ACHN (cell line): ENCODE measurements at places on chromosomes 16 and 17.

DNA sequence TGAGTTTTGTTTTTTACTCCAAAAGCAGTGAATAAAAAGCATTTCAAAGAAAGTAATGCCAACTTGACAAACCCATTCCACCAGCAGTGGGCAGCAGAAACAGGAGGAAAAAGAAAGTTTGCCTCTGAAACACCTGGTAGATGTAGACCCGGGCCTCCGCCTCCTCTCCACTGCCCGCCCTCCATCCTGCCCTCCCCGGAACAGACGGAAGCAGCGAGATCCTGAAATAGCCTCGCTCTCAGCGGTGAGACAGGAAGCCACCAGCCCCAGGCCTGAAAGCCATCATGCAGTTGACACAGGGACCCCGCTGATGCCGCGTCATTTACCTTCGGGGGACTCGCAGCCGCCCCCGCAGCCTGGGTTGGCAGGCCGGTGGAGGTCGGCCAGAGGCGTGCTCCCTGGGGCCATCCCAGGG is 67.8 kb downstream of the C16orf78 start:
- DNase-seq = no peak

DNA sequence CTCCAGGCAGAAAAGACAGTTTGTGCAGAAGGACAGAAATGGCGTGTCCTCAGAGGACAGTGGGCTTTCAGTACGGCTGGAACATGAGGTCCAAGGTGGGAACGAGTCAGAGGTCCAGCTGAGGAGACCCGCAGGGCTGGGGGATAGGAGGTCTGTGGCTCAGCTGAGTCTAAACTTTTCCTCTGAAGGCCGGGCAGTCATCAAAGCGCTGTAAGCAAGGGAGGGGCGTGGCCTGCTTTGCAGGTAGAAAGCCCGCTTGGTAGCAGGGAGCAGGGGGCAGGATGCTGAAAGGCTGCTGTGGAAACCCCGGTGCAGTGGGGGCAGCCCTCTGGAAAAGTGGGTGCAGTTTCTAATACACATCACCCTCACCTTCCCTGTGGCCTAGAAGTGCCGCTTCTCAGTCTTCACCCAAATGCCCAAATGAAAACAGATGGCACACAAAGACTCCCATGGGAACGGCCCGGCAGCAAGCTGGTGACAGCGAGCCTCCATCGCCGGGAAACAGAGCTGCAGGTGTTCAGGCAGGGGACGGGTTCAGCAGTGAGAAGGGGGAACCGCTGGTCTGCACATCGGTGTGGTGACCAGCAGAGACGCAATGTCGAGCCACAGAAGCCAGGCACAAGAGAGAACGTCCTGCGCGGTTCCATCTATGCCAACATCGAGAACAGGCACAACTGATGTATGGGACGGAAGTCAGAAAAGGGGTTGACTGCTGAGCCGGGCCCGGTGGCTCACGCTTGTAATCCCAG is 12.2 kb upstream of the OSGIN1 start:
- no peak for DNase-seq

DNA sequence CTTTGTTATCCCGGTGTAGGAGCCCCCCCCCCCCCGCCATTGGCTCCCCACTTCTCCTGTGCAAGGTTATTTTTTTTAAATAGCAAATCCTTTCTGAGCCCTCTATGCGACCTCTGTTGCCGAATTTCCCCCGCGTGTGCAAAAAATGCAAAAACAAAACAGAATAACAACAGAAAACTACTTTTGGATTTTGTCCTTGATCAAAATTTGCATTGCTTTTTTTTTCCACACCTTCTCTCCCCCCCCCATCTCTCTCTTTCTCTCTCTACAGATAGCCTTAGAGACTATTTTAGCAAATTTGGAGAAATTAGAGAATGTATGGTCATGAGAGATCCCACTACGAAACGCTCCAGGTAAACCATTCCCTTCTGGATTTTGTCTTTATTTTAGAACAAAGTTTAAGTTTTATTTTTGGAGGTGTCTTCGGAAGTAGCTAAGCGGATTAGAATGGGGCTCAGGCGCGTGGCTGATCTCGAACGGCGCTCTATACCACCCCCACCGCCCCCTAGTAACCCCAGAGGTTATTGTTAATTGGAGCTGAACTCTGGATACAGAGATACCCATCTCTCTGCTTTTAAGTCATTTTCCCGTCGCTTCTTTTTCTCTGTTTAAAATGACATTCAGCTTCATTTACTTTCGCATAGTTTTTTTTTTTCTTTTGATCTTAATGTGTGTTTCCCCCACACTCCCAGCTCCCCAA is 1.0 kb downstream of the MSI2 start:
- peak; percentile 15 for DNase-seq

GRCh38 chr17:49567104-49567521 is 8.6 kb upstream of the NXPH3 start:
- no peak for DNase-seq

DNA sequence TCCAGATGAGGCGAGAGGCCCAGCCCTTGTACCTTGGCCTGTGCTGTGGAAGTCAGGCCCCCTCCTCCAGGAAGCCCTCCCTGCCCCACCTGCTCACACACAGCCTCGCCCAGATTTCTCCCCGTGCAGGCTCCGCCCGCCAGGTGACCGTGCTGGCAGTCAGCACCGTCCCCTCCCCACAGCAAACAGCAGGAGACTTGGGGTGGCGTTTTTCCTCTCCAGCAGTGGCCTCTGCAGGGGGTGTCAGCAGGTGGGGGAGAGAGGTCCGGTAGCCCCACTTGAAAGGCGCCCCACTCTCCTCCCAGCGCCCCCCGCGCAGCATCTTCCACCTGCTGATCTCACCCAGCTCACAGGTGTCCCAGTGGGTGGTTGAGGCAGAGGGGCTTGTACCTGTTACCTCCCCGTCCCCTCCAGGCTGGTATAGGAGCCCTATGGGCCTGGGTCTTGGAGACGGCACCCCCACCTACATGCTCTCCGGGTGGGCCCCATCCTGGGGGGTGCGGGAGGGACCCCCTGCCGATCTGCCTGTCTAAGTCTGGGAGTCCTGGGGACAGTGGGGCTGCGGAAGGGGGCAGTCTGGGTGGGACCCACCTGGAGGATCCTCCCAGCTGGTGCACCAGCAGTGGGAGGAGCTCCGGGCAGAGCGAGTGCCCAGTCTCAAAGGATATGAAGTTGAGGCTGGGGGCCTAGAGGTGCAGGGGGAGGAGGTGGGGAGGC is 4.2 kb upstream of the C1QTNF8 start:
- DNase-seq = no peak

- DNase-seq = no peak
Observed at GRCh38 chr17:6695565-6695964, 17.6 kb downstream of the SLC13A5 start.

DNA sequence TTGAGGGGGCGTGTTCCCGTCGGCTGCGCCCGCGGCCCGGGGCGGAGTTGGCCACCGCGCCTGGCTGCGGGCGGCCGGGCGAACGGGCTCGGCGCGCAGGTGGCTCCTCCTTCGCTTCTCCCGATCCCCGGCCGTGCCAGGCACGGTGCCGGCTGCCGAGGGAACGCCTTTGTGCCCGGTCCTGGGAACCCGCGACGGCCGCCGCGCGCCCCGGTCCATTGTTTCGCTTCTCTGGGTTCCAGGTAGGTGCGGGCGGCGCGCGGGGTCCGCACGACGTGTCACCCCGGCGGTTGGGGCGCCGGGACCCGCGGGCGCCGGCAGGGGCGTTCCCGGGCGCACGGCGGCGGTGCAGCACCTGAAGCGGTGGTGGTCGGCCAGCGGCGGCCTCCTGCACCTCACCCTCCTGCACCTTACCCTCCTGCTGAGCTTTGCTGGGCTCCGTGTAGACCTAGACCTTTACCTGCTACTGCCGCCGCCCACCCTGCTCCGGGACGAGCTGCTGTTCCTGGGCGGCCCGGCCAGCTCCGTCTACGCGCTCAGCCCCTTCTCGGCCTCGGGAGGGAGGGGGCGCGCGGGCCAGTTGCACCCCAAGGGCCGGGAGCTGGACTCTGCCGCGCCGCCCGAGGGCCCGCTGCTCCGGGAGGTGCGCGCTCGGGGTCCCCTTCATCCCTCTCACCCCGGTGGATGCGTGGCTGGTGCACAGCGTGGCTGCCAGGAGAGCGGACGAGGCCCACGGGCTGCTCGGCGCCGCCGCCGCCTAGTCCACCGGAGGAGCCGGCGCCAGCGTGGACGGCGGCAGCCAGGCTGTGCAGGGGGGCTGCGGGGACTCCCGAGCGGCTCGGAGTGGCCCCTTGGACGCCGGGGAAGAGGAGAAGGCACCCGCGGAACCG is 99.9 kb downstream of the EFCAB13 start:
- peak; percentile 46 for DNase-seq

DNA sequence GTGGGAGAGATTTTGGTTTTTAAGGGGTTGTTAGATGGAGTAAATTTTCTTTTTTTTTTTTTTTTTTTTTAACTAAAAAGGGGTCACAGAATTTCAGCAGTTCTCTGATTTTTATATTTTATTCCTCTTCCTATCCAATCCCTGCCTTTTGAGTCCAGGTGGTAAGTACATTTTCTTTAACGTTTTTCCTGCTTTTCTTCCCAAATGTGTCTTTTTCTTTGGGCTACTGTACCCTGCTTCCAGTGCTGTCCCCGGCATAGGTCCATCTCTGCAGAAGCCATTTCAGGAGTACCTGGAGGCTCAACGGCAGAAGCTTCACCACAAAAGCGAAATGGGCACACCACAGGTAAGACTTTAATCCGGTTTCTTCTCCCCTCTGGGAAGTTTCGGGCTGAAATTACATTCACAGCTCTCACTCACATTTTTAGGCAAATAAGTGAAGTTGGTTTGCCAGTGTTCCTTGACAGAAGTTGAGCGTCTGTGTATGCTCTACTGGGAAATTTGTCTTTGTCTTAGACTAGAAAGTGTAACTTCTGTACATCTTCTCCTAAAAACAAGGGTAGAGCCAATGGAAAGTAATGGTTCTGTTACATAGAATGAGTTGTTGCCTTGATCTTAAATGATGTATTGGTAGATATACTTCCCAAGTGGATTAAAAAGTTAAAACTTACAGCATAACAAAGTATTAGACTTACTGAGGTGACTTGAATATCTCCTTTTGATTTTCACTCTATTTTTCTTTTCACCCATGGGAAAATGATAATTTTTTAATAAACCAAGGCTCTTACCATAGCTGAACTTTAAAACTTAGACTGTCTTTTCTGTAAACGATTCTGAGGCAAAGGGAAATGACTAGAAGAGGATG is 54.5 kb downstream of the TUBD1 start:
- DNase-seq = peak; percentile 47

- no peak for DNase-seq
Observed at GRCh38 chr17:69424287-69425041, 10.0 kb downstream of the MAP2K6 start.

GRCh38 chr17:57091186-57091618 is 6.2 kb downstream of the AKAP1 start:
- DNase-seq = no peak

GRCh38 chr17:11330826-11331225 is 89.8 kb downstream of the SHISA6 start:
- no peak for DNase-seq

DNA sequence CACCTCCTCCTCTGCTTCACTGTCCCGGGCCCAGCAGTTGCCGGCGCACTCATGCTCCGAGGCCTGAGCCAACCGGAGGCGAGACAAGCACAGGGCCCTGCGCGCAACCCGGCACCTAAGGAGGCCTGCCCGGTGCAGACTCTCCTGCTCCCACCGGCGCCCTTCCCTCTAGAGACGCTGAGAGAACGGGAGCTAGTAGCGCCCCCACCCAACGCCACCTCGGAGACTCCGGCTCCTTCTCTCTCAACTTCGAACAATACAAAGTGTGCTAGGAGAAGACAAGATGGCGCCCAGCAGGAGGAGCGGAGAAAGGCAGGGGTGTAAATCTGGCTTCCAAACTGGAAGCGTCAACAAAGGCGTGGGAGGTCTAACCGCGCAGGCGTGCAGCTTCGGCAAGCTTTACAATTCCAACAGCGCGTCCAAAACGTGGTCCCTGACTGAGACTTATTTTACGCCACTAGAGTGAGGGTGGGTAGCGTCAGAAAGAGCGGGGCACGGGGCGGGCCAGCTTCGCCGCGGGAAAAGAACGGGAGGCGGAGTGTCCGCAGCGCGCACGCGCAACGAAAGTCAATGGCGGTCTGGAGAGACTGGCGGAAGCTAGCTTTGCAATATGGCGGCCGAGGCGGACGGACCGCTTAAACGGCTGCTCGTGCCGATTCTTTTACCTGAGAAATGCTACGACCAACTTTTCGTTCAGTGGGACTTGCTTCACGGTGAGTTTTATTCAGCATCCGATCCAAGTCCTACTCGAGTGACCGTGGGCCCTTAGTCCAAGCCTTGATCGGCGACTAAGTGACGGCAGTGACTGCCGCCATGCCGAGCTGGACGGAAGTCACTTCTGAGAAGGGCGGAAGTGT is at the start of gene MPDU1:
MPDU1 (plus strand) TSS at position 600 of the 857 bp plus-strand sequence; CDS start at position 611, 11 bp downstream.
- DNase-seq = peak; percentile 97

GRCh38 chr16:14496047-14496770 is 133.9 kb downstream of the PARN start:
- no peak for DNase-seq

DNA sequence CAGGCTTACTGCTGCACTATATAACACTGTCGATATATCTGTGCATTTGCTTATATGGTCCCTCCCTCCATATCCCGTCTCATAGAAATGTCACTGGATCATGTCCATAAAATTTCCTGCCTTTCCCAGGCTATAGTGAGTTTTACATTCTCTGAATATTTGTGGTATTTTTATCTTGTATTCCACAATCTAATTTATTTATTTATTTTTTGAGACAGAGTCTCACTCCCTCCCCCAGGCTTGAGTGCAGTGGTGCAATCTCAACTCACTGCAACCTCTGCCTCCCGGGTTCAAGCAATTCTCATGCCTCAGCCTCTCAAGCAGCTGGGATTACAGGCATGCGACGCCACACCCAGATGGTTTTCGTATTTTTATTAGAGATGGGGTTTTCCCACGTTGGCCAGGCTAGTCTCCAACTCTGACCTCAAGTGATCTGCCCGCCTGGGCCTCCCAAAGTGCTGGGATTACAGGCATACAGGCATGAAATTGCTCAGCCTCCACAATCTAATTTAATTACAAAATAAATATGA is 12.9 kb downstream of the TRIM37 start:
- peak; percentile 88 for DNase-seq

DNA sequence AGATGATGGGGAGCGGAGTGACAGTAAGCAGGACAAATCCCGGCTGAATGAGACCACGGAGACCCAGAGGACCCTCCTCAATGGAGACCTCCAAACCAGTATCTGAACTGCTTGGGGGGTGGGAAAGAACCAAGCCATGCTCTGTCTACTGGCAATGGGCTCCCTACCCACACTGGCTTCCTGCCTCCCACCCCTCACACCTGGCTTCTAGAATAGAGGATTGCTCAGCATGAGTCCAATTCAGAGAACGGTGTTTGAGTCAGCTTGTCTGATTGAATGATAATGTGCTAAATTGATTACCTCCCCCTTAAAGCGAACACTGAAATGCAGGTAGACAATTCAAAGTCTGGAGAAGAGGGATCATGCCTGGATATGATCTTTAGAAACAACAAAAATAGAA is 5.5 kb downstream of the SSTR2 start:
- no peak for DNase-seq
